ENCODE measurements at places on chromosomes 7 and 10.

GRCh38 chr7:24469118-24469517, 104.1 kb upstream of the PALS2 start:
- no peak for DNase-seq

GRCh38 chr10:131897297-131897899, 3.4 kb upstream of the PPP2R2D start:
- no peak for DNase-seq

DNA sequence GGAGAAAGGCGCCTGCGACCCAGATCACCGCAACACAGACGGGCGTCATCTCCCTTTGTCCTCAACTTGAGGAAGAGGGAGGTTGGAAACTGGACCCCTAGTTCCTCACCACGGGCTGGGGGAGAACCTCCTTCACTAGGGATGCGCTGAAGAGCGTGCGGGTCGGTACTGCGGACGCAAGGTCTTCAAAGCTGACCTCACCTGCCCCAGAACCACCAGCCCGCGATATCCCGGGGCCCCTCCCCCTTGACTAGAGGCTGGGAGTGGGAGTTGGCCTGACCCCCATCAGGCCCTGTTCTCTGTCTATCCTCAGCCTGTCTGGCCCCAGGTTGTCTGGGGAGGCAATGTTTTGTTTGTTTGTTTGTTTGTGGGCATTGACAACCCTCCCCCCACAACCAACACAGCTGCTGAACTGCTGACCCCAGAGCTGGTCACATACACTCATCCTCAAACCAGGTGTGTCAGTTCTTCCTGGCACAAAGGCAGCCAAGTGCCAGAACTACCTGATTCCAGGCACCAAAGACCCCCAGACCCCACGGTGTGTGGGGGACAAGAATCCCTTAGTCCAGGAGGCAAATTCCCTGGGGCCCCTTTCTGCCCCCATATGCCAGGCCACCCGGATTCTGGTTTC, 2.9 kb downstream of the NPM3 start:
- DNase-seq, result no peak

DNA sequence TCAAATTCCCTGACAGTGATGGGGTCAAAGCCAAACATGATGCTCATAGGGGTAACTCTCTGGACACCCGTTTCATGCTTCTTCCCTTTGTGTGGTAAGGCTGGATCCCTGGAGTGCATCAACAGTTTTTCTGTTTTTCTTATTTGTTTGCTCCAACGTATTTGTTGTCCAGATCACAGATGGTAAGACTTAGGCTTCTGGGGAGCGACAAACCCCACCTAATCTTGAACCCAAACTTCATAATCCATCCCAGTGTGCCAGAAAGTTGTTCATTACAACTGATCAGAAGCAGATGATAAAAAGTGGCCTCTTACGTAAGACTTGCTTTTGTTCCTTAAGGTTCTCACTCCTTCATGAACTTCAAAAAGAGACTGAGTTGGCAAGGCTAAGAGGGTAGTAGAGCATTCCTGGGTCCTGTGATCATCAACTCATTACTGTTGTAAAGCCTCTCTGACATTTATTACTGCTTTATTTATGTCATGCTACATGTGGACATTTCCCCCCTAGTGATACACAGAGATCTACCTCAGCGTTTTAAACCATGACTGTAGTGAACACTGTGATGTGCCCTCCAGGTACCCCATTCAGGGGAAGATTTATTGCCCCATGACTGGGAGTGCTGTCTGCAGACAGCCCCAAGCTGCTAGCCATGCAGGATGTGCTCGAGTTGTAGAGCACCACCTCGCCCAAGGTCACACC, 125.6 kb downstream of the CCDC71L start:
- no peak for DNase-seq

DNA sequence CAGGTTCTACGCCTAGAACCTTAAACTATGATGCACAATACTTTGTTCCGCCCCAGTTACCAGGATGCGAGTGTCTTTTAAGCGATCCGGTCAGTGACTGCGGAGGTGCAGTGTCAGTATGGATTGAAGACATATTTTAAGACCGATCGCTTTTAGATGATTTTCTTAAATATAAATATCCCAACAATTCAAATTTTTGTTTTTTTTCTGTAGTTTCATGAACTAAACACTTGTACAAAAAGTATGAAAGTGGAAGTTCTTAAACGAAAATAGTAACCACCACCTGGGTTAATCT, 835 bp downstream of the COMMD3 start:
- no peak for DNase-seq

DNA sequence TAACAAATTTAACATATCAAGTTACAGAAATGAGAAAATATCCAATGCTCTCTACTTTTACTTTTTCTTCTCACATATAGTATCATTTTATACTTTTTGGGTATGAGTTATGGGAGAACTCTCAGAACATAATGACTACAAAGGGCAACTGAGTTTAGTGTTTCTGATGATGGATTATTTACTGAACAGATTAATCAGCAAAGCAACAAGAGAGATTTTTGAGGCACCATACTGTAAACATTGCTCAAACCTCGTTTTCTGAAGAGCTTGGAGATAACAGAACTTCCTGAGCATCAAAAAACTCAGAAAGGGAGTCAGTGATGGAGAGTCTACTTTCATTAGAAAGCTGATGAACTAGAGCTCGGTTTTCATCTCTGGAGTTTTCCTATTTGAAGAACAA, 84.8 kb upstream of the GSDME start:
- DNase-seq, result no peak

Data from hippocampal formation (tissue), 2 donors.